ENCODE measurements at places on chromosomes 11 and 22.

DNA sequence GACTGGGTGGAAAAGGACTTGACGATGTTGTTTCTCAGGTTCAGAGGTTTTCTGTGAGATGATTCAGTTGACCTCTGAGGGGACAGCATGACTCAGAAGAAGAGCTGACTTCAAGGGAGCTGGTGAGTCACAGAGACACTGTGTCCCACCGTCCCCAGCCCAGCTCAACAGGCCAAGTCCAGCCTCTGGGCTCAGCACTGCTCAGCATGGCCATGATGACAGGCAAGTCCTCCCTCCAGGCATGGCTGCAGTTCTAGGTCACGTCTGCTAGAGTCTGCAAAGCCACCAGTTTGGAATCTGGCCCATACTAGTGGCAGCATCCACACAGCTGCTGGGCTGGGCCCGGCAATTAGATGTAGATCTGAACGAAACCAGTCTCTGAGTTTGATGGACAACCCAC, 12.9 kb downstream of the TRIM29 start:
- no peak for DNase-seq

- DNase-seq: no peak
Observed at GRCh38 chr11:76814414-76814813, 31.3 kb downstream of the TSKU start.

DNA sequence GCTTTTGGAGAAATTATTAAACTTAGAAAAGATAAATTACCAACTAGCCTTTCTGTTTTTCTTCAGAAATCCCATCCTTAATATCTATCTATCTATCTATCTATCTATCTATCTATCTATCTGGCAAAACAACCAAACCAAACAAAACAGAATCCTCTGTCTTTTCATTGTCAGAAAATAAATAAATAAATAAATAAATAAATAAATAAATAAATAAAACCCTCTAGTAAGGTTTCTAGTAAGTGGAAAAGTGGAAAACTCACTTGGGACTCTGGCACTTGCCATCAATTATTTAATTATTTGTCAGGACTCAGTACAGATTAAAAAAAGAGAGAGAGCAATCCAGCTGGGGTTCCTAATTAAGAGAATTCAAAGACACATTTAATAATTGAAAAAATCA, 556.2 kb upstream of the CHORDC1 start:
- DNase-seq: no peak

DNA sequence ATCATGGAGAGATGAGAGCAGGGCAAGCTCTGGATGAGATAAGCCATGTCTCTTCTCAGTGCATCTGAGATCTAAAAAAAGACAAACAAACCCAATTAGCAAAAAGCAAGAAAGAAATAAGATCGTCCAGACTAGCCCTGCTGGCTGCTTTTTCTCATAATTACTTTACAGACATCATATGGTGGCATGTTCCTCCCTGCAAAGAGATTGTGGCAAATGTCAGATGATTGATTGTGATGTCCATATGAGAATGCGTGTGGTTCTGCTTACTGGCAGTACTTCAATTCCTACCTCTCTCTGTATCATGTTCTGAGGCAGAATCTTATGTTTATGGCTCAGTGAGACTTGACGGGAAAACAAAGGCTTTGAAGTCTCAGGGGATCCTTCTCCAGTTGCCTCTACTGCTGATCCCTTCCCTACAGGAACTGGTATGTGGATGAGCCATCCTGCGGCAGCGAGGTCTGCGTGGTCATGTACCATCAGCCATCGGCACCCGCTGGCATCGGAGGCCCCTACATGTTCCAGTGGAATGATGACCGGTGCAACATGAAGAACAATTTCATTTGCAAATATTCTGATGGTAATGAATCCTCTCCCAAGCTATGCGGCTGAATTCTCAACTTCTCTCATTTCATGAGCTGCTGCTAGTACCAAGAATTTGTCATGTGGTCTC, 8.8 kb downstream of the LAYN start:
- no peak for DNase-seq

- peak; percentile 68 for DNase-seq
Observed at GRCh38 chr11:117814766-117815261, 9.7 kb downstream of the FXYD2 start.

DNA sequence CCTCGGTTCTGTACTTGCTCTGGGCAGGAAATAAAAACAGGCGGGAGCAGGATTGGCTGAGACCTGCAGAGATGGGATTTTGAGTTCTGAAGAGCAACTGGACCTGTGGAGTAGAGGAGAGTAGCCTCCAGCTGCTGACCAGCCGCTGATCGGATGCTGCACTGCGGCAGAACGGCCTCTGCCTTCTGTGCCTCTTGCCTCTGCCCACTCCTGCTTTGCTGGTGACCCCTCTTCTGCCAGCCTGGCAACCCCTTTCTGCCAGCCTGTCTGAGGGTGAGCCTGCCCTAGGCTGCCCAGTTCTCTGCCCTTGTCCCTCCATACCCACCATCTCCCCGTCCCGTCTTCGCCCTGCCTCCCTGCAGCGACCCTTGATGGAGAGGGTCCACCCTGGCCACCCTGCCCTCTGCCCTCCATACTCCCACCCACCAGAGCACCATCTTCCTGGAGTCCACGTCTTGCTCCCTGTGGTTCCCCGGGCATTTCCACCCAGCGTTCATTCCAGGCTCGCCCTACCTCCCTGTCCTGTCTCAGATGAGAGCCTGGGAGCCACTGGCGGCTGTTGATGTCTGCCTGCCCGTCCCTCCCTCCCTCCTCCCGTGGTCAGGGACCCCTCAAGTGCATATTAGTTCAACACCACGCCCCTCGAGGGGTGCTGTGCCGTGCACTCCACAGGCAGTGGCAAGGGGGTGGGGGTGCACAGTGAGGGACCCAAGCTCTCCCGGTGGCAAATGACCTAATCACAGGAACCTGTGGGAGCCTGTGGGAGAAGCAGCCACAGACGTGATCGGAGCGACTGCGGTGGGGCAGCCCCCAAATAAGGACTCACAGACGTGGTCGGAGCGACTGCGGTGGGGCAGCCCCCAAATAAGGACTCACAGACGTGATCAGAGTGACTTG, 863.3 kb downstream of the TBC1D22A start:
- DNase-seq: no peak

DNA sequence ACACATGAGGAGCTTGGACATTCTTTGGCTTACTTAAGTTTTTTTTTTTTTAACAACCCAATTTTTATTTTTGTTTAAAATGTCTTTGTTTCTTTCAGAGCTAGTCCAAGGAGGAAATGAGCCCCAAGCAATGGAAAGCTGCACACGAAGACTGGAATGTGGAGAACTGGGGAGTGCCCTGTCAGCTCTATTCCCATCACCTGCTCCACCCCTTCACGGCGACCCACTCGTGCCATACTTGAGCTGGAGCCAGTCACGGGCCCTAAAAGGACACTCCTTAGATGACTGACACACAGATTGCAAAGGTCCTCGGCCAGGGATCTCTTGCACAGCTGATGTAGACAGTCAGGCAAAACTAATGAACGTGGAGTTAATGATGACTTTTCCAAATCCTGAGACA, 10.6 kb upstream of the SLC25A18 start:
- DNase-seq: no peak

- no peak for DNase-seq
Observed at GRCh38 chr22:49431551-49431950, 396.1 kb downstream of the BRD1 start.

GRCh38 chr11:31069447-31070205, 299.9 kb downstream of the DCDC1 start:
- DNase-seq: no peak

GRCh38 chr11:19087658-19088057, 27.1 kb upstream of the MRGPRX2 start:
- DNase-seq: no peak

DNA sequence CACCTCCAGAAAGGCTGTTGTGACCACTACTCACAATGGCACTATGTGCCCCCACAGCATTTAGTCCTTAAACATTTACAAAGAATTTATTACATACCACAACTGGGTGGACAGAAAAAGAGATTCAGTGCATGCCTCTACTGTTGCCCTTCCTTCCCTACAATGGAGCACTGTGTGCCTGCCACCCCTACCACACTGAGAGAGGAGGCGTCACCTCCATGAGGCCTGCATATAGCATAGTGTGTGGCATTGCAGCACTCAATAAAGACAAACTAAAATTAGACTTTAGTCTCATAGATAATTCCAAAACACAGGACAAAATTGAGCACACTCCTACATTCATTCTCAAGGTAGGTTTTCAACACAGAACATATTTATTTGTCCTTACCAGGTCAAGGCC, 25.8 kb downstream of the THAP12 start:
- no peak for DNase-seq

DNA sequence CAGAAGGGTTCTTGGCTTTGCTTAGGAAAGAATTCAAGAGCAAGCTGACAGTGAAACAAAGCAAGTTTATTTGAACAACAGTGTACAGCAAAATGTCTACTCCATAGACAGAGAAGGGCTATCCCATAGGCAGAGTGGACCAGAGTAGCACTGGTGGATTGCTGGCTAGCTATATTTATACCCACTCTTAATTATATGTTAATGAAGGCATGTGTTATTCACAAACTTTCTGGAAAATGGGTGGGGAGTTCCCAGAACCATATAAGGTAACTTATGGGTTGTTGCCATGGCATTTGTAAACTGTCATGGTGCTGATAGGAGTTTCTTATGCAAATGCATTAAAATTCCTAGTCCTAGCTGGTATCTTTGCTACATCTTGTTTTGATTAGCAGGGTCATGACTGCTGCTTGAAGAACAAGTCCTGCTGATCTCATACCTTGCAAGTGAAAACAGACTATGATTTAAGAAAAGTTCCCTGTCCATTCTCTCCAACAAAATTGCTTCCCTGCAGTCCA, 330.5 kb downstream of the BUD13 start:
- no peak for DNase-seq

GRCh38 chr11:82898241-82898640, 2.0 kb downstream of the PRCP start:
- DNase-seq: no peak

GRCh38 chr11:65309006-65309405, 5.7 kb upstream of the CDC42EP2 start:
- DNase-seq: no peak

DNA sequence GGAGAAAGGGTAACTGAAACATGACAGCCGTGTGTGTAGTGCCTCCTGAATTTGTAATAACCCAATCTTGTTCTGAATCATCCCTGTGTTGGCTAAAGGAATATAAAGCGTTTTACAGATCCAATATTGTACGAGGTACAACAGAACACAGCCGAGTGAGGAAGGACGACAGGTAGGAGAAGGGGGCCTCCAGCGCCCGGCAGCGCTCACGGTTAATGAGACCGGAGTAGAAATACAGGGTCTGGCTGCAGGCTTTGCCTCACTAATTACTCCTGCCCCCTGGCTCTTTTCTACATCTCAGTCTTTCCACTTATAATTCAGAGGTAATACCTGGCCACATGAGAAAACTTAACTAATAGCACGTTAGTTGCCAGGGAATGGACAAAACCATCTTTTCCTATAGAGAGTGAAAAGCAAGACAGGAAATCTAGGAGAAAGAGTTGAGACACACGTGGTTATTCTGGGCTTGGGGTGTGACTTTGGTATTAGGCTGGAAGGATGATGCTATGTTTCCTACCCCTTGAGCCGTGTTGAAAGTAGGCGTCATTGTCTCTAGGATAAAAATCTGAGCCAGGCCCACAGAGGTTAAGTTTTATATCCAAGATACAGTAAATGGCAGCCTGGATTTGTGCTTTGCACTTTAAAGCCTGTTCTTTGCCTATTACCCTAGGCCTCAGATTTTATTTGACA, 54.1 kb downstream of the GRIK4 start:
- DNase-seq: no peak

DNA sequence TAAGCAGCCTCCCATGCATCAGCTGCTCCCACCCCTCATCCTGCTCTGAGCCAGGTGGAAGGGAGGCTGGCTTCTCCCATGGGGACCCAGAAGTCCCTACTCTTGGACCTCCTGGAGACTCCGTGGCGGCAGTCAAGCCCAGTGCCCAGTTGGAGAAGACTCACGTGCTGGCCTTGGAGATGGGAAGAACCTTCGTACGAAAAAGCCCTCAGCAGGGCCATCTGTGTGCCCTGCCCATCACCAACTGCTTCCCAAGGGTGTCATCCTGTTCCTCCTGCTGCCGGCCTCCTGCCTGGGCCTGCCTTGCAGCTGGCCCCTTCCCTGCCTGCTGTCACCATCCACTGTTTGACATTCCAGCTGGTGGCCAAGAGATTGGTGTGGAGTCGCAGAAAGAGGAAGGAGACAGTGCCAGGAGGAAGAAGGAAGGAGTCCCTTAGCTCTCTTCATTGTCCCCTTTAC, 28.0 kb downstream of the ARHGAP1 start:
- DNase-seq: no peak

DNA sequence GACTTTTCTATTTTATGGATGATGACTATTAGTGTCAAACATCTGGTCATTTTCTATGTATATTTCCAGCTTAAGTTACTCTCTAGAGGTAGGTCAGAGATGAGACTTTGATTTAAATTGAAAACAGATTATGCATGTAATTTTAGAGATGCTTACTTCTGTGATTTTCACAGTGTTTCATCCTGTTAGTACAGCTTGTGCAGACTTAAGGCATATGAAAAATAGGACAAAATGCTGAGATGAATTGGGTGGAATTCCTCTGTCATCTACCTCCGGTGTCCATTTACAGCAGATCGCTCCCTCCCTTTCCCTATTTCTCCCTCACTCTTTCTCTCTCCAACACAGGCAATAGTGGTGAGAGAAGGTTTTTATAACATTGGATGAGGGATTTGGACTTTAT, 14.1 kb downstream of the JAM3 start:
- DNase-seq: no peak

DNA sequence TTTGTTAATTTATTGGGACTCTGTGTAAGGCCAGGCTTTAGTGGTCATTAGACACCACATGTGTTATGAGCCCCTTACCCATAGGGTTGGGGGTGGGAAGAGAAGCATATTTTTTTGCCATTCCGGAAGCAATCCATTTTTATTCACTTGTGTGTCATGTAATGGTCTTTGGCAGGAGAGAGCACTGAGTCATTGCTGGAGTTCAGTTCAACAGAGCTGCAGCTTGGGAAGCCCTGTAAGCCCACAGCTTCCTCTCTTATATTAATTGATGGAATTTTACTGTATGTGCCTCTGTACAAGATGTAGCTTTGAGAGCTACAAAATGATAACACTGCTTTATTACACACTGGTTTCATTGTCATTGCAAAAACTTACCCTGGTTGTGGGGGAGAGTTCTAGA, 177.3 kb upstream of the SORL1-AS1 start:
- DNase-seq: no peak

DNA sequence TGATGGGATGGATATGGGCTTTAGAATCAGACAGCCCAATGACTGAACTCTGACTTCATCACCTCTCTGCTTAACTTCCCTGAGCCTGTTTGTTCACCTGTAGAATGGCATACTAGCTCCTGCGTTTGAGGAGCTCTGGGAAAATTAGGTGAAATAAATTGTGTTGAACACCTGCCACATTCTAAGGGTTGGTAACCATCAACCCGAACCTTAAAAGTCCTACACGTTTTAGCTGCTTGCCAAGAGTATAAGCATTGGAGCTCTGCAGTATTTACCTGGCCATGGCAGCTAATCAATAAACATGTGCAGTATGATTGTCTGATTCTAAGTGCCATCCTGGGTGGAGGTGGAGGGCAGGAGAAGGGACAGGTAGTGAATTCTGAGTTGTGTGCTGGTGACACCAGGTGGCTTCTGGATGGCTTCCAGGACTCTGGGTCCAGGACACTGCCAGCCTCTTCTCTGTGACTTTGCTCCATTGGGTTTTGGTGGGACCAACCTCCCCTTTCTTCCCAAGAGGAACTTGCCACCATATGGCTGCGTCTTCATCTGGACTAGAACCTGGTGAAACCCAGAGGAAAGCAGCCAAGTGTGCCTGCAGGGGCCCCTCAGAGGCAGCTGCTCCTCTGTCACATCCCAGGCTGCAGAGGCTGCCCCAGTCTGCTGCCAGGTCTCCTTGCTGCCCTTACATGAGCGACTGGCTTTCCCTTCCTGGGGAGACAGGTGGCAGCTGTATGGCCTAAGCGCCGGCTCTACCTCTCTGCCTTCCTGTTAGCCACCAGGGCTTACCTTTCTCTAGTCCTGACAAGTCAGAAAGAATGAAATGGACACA, 85.6 kb downstream of the CACNG2 start:
- DNase-seq: no peak
